AG08396 (cell line): ENCODE measurements at places on chromosomes 11 and 22.

DNA sequence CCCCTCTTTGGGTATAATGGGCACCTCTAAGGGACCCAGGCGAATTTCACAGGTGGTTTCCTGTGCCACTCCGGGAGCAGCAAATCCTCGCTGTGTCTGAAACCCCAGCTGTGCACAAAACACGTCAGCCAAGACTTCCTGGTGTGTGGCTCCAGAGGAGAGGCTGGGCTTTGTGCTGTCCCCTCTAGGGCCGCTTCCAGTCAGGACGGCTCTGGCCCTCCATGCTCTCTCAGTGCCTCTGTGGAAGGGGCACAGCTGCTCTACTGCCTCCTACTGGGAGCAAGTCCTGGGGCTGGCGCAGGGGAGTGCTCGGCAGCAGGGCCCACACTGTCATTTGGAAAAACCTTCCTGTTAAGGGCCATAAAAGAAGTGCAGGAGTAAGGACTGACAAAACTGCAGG, 23.7 kb upstream of the ARFGAP3 start:
- no peak for DNase-seq

DNA sequence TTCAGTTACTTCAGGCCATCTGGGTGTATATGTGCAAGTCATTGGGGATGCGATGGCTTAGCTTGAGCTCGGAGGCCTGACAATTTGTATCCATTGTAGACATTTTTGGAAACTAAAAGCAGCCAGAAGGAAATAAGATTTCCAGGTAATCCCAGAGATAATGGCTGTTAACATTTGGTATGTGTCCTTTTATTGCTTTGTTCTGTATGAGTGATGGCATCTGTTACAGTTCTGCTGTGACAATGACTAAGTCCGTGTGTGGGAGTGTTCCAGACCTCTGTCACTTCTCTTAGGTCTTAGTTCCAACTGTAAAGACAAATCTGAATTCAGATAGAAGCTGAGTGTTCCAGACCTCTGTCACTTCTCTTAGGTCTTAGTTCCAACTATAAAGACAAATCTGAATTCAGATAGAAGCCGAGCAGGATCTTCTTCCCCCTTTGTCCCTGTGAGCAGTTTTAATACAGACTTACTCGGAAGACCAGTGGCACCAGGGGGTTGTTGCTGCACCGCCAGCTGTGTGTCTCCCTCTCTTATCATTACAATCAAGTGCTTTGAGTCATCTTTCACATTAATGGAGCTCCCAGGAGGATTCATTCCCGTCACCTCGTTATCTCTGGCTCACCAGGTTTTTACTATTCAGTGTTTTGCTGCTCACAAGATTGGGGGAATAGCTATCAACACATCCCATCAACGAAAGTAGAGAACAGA, 190.9 kb upstream of the SORL1-AS1 start:
- DNase-seq = no peak

GRCh38 chr11:102724904-102725500, at the start of gene MMP8:
TSS of gene MMP8 (minus strand) at chr11:102724954. CDS start at chr11:102724855, 99 bp downstream.
- DNase-seq = no peak

DNA sequence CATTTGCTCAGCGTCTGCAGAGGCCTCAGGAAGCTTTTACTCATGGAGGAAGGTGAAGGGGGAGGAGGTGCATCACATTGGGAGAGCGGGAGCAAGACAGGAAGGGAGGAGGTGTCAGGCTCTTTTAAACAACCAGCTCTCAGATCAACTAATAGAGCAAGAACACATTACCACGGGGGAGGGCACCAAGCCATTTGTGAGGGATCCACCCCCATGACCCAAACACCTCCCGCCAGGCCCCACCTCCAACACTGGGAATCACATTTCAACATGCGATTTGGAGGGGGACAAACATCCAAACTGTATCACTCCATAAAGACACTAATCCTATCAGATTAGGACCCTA, 18.9 kb upstream of the THY1 start:
- DNase-seq = no peak
